ENCODE measurements at places on chromosomes 3 and 15. TPM values are rescaled to one million over a fixed set of nuclear protein-coding genes. Genes with fewer than 3 reads are reported as not detected.

The NOP10 gene
- total RNA-seq, result 189 TPM

The LRTM1 gene
- total RNA-seq, result not detected

The REC114 gene
- total RNA-seq, result not detected

GRCh38 chr15:77546050-77546501, 86.6 kb downstream of the LINGO1 start:
- H3K27me3 ChIP-seq, result no peaks in the 10 kb centered on the region
- H3K4me1 ChIP-seq, result peaks cover 17% of the 10 kb centered on the region
- no peaks in the 10 kb centered on the region for H3K36me3 ChIP-seq
- DNase-seq, result peak; percentile 88
- H3K4me3 ChIP-seq, result no peak overlapping the region

GRCh38 chr15:90665288-90666134, 51.6 kb upstream of the BLM start:
- H3K27me3 ChIP-seq, result no peaks in the 10 kb centered on the region
- peak overlapping the region; percentile 53 for H3K4me3 ChIP-seq
- H3K27ac ChIP-seq, result peak overlapping the region; percentile 85
- DNase-seq, result peak; percentile 58
- peaks cover 11% of the 10 kb centered on the region for H3K4me1 ChIP-seq
- H3K36me3 ChIP-seq, result no peaks in the 10 kb centered on the region

The TM6SF1 gene
- 2.3 TPM for total RNA-seq

DNA sequence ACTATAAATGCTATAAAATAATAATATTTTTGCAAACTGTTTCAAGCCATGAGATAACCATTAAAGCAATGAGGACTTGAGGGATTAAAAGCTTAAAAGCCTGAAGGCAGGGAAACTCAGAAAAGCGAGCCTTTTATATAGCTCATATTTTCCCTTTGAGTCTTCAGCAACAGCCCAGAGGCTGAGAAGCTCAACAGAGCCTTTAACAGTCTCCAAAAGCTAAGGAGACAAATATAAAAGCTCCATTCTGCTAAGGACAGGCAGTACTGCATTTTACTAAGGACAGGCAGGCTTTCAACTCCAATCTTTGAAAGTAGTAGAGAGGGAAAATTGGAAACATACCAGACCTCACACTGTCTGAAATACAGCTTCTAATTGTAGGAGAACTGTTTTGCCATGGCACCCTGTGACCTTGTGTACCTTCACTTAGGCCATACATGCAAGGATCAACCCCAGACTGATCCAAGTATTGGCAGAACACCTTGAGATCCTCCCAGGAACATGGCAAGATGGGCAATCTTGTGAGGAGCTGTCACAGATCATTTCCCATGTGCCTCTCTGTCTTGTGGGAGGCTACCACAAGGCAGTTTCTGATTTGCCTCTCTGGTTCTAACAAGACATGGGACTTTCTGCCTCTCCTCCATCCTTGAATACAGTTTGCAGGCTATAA, 53.1 kb upstream of the ARNT2 start:
- no peak for DNase-seq
- H3K27ac ChIP-seq, result no peak overlapping the region
- H3K36me3 ChIP-seq, result no peaks in the 10 kb centered on the region

DNA sequence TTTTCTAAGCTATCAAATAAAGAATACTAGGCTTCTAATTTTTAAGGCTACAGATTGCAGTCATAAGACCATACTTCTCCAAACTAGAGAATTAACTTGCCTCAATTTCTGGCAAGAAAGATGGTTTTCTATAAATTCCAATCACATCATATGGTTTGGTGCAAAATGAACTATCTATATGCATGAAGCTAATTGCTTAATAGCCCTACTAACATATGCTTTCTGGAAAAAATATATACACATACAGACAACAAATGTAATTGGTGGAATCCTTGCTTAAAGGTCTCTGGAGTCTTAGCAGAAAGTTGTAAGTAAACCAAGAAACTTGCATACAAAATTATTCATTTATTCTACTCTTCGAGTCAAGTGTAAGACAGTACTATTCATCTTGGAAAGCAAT, 113.1 kb upstream of the NANOGP8 start:
- no peak overlapping the region for H3K27ac ChIP-seq
- H3K36me3 ChIP-seq, result no peaks in the 10 kb centered on the region

- no peak overlapping the region for H3K27ac ChIP-seq
- no peaks in the 10 kb centered on the region for H3K27me3 ChIP-seq
- H3K4me1 ChIP-seq, result no peaks in the 10 kb centered on the region
- no peaks in the 10 kb centered on the region for H3K36me3 ChIP-seq
Observed at GRCh38 chr3:189458528-189458927, 172.7 kb upstream of the TP63 start.

The ACKR4 gene
- total RNA-seq, result 1.8 TPM

DNA sequence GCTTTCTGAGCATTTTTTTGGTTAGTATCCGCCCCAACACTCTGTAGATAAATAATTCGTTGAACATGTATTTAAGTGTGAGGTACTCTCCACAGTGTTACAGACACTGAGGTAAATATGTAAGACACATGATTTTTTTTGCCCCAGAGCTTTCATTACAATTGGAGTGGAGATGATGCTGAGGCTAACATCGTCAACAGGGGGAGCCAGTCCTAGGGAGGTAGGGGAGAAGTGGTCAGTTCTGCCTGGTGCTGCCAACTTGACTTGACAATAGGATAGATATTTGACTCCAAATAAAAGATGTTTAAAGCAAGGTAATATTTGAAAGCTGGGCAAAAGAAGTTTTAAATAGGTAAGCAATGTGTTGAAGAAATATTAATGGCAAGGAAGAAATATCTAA, 295.7 kb downstream of the UNC13C start:
- no peak overlapping the region for H3K4me3 ChIP-seq
- no peaks in the 10 kb centered on the region for H3K36me3 ChIP-seq
- no peak for DNase-seq
- no peaks in the 10 kb centered on the region for H3K4me1 ChIP-seq
- H3K27ac ChIP-seq, result no peak overlapping the region

DNA sequence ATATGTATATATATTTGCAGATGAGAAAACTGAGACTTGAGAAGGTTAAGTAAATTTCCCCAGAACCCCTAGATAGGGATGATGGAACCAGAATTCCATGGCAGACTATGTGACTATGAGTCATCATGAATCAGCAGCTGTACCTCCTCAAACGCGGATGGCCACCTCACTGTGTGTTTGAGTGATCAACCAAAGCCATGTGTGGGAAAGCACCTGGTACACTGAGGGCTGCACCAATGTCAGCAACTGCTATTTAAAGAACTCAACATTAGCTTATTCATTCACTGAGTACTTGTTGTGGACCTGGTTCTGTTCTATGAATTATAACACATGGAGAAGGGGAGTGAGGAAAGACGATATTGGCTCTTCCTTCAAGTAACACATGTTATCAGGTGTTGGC, 377.0 kb downstream of the GAP43 start:
- no peaks in the 10 kb centered on the region for H3K27me3 ChIP-seq
- peak; percentile 97 for DNase-seq
- H3K4me3 ChIP-seq, result no peak overlapping the region
- H3K27ac ChIP-seq, result peak overlapping the region; percentile 37
- H3K4me1 ChIP-seq, result peaks cover 13% of the 10 kb centered on the region

- H3K27me3 ChIP-seq, result no peaks in the 10 kb centered on the region
- no peak overlapping the region for H3K27ac ChIP-seq
- no peak overlapping the region for H3K4me3 ChIP-seq
- H3K36me3 ChIP-seq, result no peaks in the 10 kb centered on the region
- H3K4me1 ChIP-seq, result no peaks in the 10 kb centered on the region
Observed at GRCh38 chr3:177427540-177427939, 230.3 kb upstream of the TBL1XR1 start.

- no peaks in the 10 kb centered on the region for H3K27me3 ChIP-seq
- H3K4me1 ChIP-seq, result peaks cover 8% of the 10 kb centered on the region
- H3K36me3 ChIP-seq, result no peaks in the 10 kb centered on the region
- no peak overlapping the region for H3K27ac ChIP-seq
- DNase-seq, result peak; percentile 95
- H3K4me3 ChIP-seq, result no peak overlapping the region
Observed at GRCh38 chr3:41267975-41268640, 68.8 kb downstream of the CTNNB1 start.

DNA sequence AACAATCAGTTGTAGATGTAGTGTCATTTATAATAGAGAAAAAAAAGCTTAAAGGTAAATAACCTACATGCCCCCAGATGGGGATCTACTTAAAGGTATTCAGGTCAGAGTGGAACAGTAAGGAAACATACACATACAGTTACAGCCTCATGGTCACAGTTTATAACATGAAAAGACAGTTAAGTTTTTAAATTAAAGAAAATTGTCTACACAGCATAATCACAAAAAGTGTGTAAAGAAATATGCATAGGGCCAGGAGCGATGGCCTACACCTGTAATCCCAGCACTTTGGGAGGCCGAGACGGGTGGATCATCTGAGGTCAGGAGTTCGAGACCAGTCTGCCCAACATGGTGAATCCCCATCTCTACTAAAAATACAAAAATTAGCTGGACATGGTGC, 6.8 kb downstream of the RHOV start:
- H3K27me3 ChIP-seq, result peaks cover 14% of the 10 kb centered on the region
- H3K4me1 ChIP-seq, result no peaks in the 10 kb centered on the region
- H3K4me3 ChIP-seq, result no peak overlapping the region
- no peak for DNase-seq
- H3K36me3 ChIP-seq, result no peaks in the 10 kb centered on the region

DNA sequence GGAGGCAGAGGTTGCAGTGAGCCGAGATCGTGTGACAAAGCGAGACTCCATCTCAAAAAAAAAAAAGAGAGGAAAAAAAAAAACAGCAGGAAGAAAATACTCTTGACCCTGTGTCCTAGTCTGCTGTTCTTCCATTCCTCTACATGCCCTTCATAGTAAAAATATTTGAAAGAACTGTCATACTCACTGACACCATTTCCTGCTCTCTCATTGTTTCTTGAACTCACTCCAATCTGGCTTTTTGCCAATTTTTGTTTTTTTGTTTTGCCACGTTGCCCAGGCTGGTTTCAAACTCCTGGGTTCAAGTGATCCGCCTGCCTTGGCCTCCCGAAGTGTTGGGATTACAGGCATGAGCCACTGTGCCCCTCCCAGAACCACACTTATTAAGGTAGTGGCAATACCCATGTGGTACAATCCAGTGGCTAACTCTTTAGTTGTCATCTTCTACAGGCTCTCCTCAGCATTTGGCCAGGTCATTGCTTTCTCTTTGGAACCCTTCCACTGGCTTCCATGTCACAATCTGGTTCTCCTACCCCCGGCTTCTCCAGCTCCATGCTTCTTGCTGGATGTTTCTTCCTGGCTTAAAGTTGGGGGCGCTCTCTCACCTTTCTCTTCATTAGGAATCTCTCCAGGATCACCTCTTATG, 238.2 kb upstream of the C2CD4B start:
- H3K4me1 ChIP-seq, result peaks cover 9% of the 10 kb centered on the region
- peak overlapping the region; percentile 23 for H3K27ac ChIP-seq
- DNase-seq, result peak; percentile 69
- H3K36me3 ChIP-seq, result no peaks in the 10 kb centered on the region

The DAPK2 gene
- 14.4 TPM for total RNA-seq

DNA sequence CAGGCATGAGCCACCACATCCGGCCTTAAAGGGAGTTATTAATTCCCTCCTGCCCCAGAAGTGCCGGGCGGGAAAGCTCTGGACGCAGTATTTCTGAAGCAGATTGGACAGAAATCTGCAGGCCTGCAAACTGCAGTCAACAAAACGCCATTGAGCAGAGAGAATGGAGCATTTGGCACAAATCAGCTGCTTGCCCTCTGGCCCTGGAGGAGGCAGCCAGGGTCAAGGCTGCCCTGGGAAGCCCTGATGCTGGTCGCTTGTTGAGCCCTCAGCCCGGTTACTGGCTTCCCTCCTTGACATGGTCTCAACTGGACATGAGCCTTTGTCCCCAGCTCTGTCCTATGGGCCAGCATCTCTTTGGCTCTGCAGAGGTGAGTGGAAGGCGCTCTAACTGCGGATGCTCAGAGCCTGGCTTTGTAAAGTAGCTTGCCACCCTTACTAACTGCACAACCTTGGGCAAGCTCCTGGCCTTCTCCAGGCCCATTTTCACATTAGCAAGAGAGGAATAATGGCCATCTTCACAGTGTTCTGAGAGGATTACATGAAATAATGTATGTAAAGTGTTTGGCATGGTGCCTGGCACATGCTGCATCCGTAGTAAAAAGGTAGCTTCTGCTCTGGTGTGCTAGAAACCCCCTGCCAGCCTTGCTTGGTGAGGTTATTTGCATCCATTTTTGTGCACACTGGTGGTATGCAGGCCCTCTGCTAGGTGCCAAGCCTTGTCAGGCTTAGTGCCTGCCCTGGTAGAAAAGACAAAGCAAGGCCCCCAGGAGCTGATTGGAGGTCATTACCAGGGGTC, 4.1 kb downstream of the SEMA4B start:
- H3K4me3 ChIP-seq, result no peak overlapping the region
- H3K36me3 ChIP-seq, result no peaks in the 10 kb centered on the region
- H3K27ac ChIP-seq, result no peak overlapping the region

DNA sequence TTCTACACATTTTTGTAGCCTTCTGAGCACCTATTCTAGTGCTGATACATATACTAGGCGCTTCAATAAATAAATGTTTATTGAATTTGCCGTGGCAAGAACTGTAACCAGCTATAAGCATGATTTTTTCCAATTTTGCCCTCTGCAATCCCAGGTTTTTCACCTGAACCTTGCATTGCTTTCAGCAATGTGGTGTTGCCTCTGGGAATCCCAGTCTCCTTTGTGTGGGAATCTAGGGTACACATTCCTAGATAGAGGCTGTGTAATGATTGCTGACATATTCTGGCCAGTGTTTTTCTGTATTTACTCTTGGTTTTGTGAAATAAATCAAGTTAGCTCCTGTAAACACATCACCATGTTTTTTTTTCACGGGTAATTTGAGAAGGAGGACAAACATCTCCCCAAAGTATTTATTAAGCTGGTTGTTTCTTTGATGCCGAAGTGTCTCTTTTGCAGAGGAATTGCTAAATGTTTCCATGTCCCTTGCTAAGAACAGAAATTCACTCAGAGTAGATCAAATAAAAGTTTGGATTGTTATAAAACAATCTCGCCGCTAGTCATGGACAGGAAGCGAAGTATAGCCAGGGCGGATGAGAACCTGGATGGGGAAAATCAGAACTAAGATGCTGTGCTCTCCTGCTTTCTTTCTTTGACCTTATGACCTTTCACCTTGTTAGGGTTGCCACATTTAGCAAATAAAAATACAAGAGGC, 1.2 kb downstream of the CFAP91 start:
- H3K4me3 ChIP-seq, result no peak overlapping the region
- H3K27ac ChIP-seq, result no peak overlapping the region
- peaks cover 6% of the 10 kb centered on the region for H3K4me1 ChIP-seq
- H3K36me3 ChIP-seq, result no peaks in the 10 kb centered on the region
- peaks cover 7% of the 10 kb centered on the region for H3K27me3 ChIP-seq

All from fibroblast of lung (primary cell).